ENCODE measurements at places on chromosomes 5 and 9.

DNA sequence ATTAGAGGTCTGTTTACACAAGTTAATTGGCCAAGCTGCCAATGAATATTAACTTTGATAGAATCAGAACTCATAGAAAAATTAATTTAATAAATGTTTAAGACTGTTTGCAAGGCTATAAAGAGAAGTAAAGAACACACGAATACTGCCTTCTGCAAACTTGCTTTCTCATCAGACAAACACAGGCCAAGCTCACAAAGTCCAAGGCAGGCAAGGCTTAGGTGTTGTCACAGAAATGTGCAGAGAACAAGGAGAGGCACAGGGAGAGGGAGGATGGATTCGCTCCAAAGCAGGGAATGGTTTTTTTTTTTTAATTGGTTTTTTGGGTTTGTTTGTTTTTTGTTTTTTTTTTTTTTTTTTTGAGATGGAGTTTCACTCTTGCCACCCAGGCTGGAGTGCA lies 43.4 kb downstream of the RETREG1 start:
- DNase-seq: no peak

DNA sequence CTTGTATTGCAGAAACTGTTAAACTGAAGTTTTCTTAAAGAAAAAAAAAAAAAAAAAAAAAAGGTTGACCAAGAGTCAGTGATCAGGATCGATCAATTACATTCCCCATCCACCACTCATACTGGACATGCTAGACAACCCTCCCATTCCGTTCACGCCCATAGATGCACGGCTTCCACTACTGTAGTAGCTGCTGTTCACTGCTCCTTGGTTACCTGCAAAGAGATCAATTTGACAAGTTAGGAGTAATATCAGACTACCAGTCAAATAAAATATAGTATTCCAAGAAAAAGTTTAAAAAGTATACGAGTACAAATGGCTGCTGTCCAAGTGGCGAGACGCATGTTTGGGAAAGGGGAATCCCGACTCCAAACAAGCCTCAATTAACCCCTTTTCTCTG lies 8.7 kb downstream of the HNRNPH1 start:
- no peak for DNase-seq

DNA sequence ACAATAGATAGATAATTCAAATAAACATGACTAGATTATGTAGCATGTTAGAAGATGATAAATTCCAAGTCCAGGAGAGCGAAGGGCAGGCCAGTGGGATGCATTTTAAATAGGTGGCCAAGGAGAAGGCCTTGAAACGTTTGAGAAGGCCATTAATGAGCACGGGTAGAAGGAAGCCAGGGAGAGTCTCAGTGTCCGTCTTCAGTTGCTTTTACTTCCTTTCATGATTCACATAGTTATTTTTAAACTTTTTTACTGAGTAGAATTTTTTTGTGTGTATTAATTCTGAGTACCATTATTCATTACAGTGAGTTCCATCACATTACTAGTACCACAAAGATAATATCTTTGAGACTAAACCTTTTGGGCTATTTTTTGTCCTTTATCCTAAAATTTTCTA lies 259.2 kb downstream of the ARRDC3 start:
- peak; percentile 67 for DNase-seq

- DNase-seq: no peak
Measured at GRCh38 chr5:137203011-137203632, 296.0 kb downstream of the SPOCK1 start.

GRCh38 chr5:90144625-90145327 lies 264.8 kb downstream of the CETN3 start:
- DNase-seq: no peak

DNA sequence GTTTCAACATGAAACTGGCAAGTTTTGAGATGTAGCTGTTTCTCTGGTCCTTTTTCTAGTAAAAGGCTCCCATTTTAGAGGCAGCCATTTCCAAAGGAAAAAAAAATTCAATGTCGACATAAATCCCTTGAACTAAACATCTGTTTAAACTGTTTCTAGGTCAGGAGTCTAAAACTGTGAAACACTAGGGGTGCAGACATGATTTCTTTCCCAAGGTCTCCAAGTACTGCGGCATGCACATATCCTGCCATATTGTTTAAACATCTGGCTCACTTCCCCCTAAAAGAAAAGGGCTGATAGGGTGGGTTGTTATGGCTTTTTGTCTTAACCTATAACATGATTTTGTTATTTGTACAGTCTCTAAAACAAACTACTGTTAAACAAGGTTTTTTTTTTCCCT lies 51.1 kb downstream of the NFIB start:
- no peak for DNase-seq

- no peak for DNase-seq
Measured at GRCh38 chr5:54717459-54717858, 199.9 kb downstream of the SNX18 start.

- no peak for DNase-seq
Measured at GRCh38 chr5:54171645-54172384, 138.6 kb downstream of the ARL15 start.

DNA sequence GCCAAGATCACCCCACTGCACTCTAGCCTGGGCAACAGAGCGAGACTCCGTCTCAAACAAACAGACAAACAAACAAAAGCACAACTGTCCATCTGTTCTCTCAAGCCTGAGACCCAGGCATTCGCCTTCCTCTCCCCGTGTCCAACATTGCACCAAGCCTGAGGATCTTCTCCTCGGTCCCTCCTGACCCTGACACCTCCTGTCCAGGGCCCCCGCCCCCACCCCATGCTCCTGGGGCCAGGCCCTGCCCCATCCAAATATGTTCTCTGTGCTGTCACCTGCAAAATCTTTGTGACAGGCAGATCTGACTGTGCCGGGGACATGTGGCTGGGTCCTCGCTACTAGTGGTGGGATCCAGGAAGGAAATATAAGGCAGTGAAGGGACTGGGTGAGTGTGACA lies 33.4 kb upstream of the UNC5A start:
- DNase-seq: no peak

- no peak for DNase-seq
Measured at GRCh38 chr9:70927530-70927929, 193.9 kb downstream of the TRPM3 start.
